ENCODE measurements at places on chromosomes 2 and 18.

DNA sequence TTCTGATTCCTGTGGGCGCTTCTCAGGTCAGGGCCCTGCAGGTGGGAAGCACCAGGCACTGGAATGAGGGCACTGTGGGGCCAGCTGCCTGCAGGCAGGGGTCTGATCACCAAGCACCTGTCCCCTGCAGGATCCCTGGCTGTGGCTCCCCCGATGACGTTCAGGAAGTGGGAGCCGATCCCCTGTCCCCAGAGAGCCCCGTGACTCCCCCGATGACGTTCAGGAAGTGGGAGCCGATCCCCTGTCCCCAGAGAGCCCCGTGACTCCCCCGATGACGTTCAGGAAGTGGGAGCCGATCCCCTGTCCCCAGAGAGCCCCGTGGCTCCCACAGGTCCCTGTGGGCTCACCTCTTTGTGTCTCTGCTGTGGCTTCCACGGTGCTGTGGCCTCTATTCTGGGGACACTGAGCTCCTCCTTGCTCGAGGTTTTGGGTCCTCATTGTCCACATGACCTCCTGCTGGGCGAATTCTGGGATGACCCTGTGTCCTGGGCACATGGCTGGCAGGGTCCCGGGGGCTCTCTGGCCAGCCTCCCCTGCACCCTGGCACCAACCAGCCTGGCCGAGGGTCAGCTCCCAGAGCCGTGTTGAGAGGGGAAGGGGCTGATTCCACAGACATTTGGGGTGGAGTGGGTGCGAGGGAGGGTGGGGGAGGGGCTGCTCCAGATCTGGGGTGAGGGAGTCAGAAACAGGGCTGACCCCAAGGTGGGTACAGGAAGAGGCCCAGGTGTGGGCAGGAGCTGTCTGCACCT, 4.8 kb downstream of the NEU4 start:
- DNase-seq, result no peak

DNA sequence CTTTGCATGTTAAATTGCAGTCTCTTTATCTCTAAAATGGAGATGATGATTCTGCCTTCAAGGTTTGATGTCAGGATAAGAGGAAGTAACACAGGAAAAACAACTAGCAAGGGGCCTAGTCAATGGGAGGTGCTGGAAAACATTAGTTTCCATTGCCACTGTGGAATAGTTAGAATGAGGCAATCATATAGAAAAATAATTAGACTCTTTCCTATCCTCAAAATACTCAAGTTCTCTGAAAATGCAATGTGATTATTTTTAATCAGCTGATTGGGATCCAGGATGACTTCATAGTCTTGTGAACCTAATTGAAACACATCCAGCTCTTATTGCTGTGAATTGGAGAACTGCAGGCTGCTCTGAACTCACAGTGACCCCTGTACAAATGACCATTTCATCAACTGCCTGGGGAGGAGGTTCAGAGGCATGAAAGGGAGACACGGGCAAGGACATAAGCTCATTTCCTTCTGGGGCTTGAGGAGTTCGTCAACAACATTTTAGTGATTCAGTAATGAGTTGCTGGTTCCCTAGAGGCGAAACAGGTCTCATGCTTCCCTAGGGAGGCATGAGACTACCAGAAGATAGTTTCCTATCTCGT, 422.5 kb downstream of the LPIN1 start:
- DNase-seq, result no peak

GRCh38 chr2:63738019-63738418, 103.7 kb upstream of the UGP2 start:
- DNase-seq, result no peak

DNA sequence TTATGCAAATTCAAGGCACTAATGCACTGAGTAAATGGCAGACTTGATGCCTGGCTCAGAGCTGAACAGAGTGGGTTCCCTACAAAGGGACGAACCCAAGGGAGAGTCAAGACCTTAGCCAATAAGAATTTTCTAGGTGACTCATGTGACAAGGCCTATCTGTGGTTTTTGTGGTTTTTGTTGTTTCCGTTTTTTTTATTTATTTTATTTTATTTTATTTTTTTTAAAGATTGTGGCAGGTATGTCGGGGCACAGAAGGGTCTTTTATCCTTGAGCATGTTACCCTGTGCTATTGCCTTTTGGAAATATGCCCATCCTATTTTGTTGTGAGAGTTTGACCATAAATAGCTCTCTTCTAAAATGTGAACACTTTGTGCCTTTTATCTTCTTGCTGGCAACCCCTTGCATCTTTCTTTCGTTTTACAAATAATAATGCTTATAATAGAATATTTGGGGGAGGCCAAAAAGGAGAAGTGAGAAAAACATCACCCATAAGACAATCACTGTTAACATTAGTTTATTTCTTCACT, 113.4 kb upstream of the AQP4 start:
- peak; percentile 78 for DNase-seq

- DNase-seq, result no peak
These were observed 13.3 kb downstream of the LIMS1 start for GRCh38 chr2:108547606-108548005.
